ENCODE measurements at places on chromosomes 2 and 18.

GRCh38 chr2:145799595-145800108, 1279.7 kb upstream of the ZEB2 start:
- no peak for DNase-seq

- no peak for DNase-seq
These were observed 35.7 kb downstream of the STEAP3 start for GRCh38 chr2:119259296-119259860.

GRCh38 chr2:85470850-85471800, 52.6 kb downstream of the SH2D6 start:
- DNase-seq: no peak

GRCh38 chr2:237486819-237487448, at the start of gene MLPH:
Gene MLPH (plus strand): TSS chr2:237487251. CDS start chr2:237493427, 6,176 bp downstream.
- no peak for DNase-seq

GRCh38 chr18:62566199-62566598, 43.4 kb downstream of the ZCCHC2 start:
- no peak for DNase-seq
